CD4-positive, alpha-beta T cell treated with Interferon alpha-2 for 1 hour (primary cell): ENCODE measurements at places on chromosomes 13 and 19.

GRCh38 chr19:48946463-48947257, 8.0 kb upstream of the BAX start:
- no peak for DNase-seq

GRCh38 chr13:98819382-98820010, 67.0 kb upstream of the SLC15A1 start:
- DNase-seq: no peak

GRCh38 chr13:24249624-24250023, 59.8 kb upstream of the C1QTNF9 start:
- DNase-seq: no peak

DNA sequence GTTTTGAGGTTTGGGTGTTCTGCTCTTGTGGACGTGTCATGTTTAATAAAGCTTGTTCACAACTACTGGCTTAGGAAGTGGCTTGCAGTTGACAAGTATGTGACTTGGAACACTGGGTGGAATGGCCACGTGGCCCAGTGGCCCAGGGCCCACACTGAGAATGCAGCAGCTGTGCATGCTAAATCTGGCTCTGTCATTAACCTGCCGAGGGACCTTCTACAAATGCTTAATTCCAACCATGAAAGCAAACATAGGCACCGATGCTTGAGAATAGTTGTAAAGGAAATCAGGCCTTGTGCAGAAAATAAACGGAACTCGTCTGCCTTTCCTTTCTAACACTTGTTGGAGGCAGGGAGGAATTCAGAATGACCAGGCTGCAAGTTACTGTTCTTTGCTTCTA, 11.6 kb upstream of the CLDN10 start:
- no peak for DNase-seq

GRCh38 chr19:49155005-49155819, at the start of gene HRC:
TSS of gene HRC (minus strand) at chr19:49155396. CDS start at chr19:49155237, 159 bp downstream.
- DNase-seq: no peak

DNA sequence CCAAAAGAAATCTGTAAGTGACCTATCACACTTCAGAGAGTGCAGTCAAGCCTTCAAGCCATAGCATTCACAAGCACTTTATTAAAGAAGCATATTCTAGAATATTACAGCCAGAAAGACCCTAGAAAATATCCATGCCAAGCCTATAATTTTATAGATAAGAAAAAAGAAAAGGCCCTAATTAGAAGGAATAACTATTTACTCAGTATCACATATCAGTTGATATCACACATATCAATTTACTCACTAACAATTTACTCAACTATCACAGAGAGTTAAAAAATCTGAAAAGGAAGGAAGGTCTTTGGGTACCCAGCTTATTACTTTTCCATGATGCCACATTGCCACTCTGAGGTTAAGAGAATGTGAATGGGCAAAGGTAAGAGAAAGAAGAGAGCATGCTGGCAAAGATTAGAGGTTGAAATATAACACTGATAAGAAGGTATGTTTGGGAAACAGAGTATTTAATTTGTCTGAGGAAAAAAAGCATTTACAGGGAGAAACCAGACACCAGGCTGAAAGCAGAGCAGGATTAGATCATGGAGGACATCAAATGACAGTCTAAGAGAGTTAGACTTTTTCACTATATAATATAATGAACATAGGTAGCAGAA, 186.2 kb downstream of the VWA8 start:
- no peak for DNase-seq
